Osteoblast (primary cell): ENCODE measurements at places on chromosomes 16 and 17.
A peak's percentile ranks its signal among the peaks of the same experiment; 100 is the strongest.

GRCh38 chr16:75653922-75654321 is 6.3 kb downstream of the TERF2IP start:
- no peaks in the 10 kb centered on the region for H3K27me3 ChIP-seq
- no peak overlapping the region for H3K4me3 ChIP-seq
- H3K27ac ChIP-seq = peak overlapping the region; percentile 64

GRCh38 chr17:28711723-28712031 is at the start of gene PROCA1:
PROCA1 (minus strand) TSS chr17:28711888; CDS start chr17:28711660, 228 bp downstream.
- H3K4me1 ChIP-seq = peaks cover 32% of the 10 kb centered on the region
- peaks cover 35% of the 10 kb centered on the region for H3K36me3 ChIP-seq
- peak; percentile 86 for DNase-seq
- H3K27ac ChIP-seq = peak within 1 kb of the TSS; percentile 76

- H3K27me3 ChIP-seq = no peaks in the 10 kb centered on the region
- DNase-seq = peak; percentile 44
- no peak overlapping the region for H3K27ac ChIP-seq
- H3K36me3 ChIP-seq = peaks cover 1% of the 10 kb centered on the region
- peaks cover 29% of the 10 kb centered on the region for H3K4me1 ChIP-seq
Observed at GRCh38 chr17:19269106-19269505, 31.9 kb downstream of the EPN2 start.

GRCh38 chr16:58415003-58415402 is 22.7 kb downstream of the GINS3 start:
- no peak overlapping the region for H3K27ac ChIP-seq
- H3K27me3 ChIP-seq = no peaks in the 10 kb centered on the region

DNA sequence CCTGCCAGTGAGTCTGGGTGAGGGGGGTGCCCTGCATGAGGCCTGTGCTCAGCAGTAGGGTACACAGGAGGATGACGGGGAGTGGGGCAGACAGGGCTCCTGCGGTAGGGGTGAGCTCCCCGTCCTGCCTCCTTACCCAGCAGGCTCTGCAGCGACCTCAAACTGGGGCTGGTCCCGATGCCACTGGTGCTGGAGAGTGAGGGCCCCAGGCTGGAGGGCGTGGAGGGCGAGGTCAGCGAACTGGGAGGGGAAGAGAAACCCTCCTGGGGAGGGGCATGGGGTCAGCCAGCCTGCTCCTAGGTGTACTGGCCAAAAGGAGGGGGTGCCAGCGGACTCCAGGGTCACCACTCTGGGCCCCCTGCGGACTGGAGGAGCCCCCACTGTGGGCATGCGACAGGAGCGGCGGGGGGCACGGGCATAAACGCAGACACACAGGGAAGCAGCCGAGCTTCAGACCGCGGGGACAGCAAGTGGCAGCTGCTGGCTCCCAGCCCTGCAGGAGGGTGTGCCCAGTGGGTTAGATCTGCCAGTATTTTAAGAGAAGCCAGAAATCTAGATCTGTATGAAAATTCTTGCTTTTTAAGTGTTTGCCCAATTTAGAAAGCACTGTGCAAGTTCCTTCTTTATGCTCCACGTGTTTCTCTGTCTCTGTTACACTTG is 9.0 kb upstream of the VASN start:
- no peak for DNase-seq
- no peaks in the 10 kb centered on the region for H3K36me3 ChIP-seq
- H3K4me3 ChIP-seq = no peak overlapping the region
- no peaks in the 10 kb centered on the region for H3K4me1 ChIP-seq
- H3K27ac ChIP-seq = no peak overlapping the region
- H3K27me3 ChIP-seq = no peaks in the 10 kb centered on the region

DNA sequence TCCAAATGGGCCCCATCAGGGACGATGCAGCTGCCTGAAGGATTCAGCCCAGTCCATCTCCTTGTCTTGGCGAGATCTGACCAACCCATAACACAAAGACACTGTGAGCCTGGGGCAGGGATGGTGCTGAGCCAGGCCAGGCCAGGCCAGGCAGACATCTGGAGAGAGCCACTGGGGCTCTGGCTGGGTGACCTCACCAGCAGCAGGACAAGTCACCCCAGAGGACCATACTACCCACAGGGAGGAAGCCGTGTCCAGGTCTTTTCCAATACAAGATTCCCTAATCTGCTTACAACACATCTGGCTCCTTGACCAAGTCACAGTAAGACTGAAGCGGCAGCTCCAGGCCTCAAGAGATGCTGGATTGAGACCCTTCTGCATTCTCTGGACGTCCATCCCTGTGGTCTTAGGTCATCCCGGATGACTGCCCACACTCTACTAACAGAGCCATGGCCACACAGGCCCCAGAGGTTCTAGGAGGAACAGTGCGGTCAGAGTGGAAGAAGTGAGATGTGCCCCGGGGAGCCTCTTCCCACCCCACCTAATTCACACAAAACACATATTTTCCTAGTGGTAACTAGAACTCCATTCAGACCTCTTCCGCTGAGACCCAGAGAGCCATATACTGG is 81.8 kb upstream of the RCVRN start:
- no peaks in the 10 kb centered on the region for H3K36me3 ChIP-seq
- no peak for DNase-seq
- no peaks in the 10 kb centered on the region for H3K4me1 ChIP-seq
- no peak overlapping the region for H3K4me3 ChIP-seq
- no peak overlapping the region for H3K27ac ChIP-seq
